ENCODE measurements at places on chromosomes 5 and 9. TPM values are rescaled to one million over a fixed set of nuclear protein-coding genes. Genes with fewer than 3 reads are reported as not detected.

The CENPH gene
- polyA plus RNA-seq = 26.7 TPM

The MEF2C gene
- polyA plus RNA-seq = 0.06 TPM

The MRPS30 gene
- polyA plus RNA-seq = 34.5 TPM

The BARHL1 gene
- not detected for polyA plus RNA-seq

The PCDH12 gene
- polyA plus RNA-seq = not detected

The FIBCD1 gene
- polyA plus RNA-seq = 5.0 TPM

The PDLIM7 gene
- 141 TPM for polyA plus RNA-seq

The ACOT12 gene
- polyA plus RNA-seq = not detected

The MOB3B gene
- polyA plus RNA-seq = 7.6 TPM

The CPEB4 gene
- polyA plus RNA-seq = 11.4 TPM

The FCN1 gene
- not detected for polyA plus RNA-seq

The OLFM1 gene
- 11.4 TPM for polyA plus RNA-seq

The EIF4E1B gene
- polyA plus RNA-seq = not detected
